ENCODE measurements at places on chromosomes 11 and 22. TPM values are rescaled to one million over a fixed set of nuclear protein-coding genes. Genes with fewer than 3 reads are reported as not detected.

UPK3A gene
- total RNA-seq, result not detected

CHADL gene
- 3.6 TPM for total RNA-seq

SMC1B gene
- not detected for total RNA-seq

MS4A6E gene
- total RNA-seq, result not detected

EI24 gene
- 56.8 TPM for total RNA-seq

PRR33 gene
- total RNA-seq, result not detected

All from lower lobe of right lung (tissue), 2 donors.